ENCODE measurements at places on chromosomes 3 and 15.

DNA sequence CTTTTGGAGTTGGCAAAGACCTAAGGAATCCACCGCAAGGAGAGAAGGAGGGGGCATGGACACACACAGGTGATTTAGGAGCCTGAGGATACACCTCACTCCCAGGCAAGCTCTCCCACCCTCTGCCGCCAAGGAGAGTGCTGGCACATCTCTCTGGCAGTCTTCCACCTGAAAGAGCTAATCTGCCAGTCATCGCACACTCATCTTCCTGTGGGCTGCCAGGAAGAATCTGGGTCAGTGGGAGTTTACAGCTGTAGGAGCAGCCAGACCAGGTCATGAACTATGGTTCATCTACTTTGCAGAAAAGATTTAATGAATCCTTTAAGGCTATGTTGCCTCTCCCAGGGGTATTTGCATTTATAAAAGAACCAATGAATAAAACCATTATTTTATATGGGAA, 170.6 kb upstream of the TSC22D2 start:
- DNase-seq = no peak

- DNase-seq = no peak
These were observed 193.8 kb downstream of the SCAPER start for GRCh38 chr15:76711351-76711827.

DNA sequence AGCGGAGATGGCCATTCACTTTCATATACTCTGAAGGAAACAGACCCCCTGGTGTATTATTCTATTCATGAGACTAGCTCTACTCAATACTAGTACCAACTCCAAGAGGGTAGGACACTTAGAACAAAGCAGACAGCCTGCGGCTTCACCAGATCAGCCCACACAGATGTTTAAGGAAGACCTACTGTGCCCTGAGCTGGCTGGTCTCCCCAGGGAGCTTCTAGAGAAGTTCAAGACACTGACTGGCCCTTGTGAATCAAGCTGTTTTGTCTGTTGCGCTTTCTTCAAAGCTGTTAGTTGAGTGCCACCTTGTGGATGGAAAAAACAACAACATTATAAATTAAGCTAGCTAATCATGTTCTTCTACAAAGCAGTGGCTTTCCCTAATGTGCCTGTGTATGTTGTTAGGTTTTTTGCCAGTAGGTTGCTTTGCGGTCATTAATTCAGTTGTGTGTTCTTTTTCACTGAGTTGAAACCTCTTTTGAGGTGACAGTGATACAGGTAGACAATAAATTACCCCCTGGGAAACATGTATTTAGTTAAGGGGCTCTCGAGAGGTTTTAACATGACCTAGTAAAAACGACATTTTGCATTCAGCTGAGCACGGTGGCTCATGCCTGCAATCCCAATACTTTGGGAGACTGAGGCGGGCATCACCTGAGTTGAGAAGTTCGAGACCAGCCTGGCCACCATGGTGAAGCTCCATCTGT, 64.2 kb upstream of the MYZAP start:
- DNase-seq = no peak

DNA sequence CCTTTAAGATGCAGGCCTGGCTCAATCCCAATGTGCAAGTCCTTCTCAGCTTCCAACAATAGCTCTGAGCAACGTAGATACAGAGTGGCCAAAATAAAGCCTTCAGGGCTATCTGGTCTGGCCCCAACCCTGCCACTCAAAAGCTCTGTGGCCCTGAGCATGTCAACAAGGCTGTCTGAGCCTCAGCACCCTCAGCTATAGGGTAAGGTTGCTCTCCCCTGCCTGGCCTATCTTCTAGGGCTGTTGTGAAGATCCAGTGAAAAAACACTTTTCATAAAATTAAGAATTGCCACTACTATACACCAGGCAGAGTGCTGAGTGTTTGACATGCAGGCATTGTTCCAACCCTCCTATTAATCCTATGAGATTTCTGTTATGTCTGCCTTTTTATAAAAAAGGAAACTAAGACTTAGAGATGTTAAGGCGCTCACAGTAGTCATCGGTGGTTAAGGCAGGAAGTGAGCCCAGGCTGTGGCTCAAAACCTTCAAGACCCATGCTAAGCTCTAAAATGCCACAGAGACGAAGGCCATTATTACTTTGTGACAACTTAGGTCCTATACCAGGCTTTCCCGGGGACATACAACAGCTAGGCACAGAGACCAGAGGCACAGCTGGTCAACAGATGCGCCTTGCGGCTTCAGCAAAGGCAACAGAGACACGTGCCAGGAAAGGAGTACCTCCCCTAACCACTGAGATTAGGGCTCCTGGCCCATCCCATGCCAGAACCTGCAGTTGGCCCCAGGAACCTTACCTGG, 5.1 kb downstream of the POLG start:
- no peak for DNase-seq

- no peak for DNase-seq
These were observed 308.9 kb upstream of the TMCO5A start for GRCh38 chr15:37625576-37625975.

DNA sequence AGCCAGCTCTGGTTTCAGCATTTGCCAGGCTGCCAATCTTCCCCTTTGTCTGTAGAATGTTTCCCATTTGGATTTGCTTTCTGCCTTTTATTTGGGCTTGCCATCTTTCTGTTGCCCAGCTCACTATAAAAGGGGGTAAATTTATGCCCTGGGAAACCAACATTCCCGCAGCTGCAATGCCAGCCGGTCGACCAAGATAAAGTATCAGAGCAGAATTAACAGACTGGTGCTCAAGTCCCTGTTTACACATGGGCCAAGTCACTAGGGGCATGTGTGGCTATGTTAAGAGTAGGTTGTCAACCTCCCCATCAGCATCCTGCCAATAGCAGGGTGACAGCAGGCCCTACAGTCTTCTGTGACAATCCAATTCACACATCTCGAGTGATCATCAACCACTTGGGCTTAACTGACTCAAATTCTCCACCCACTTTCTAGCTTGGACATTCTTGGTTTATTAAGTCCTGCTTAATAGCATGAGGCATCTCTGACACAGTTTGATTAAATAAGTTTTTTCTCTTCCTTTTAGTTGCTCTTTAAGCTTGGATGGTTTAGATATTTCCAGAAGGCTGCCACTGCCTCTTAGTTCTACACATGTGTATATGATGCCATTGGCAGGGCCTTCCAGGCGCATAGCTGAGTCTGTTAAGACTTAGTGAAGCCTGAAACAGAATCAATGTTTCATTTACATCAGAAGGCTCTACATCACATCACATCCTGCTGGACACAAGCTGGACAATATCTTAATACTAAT, 24.1 kb upstream of the VEPH1 start:
- no peak for DNase-seq

GRCh38 chr15:73403171-73403570, 34.4 kb upstream of the HCN4 start:
- no peak for DNase-seq

DNA sequence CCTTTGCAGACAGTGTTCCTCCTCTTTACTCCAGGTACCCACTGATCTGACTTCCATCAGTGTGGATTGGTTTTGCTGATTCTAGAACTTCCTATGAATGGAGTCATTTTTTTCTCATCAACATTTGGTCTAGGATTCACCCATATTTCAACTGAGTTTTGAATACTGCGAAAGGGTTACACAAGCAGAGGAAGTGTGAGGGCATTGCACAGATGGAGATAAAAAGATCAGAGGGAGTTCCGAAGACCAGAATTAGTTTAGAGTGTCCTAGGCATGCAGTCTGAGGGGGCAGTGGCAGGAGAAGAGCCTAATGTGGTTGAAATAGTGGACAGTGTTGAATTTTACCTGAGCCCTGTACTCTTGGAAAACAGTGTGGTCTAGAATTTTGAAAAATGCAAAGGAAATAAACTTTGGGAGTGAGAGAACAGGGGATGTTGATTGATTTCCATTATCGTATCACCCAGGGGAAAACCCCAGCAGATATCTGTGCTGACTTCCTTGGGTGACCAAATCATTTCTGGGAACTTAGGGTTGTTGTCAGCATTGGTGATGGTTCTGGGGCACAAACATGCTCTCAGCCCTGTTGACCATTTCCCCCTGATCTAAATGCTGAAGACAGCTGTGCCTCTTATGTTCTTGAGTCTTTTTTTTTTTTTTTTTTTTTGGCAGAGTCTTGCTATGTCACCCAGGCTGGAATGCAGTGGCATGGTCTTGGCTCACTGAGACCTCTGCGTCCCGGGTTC, 327.4 kb upstream of the LRRFIP2 start:
- no peak for DNase-seq

DNA sequence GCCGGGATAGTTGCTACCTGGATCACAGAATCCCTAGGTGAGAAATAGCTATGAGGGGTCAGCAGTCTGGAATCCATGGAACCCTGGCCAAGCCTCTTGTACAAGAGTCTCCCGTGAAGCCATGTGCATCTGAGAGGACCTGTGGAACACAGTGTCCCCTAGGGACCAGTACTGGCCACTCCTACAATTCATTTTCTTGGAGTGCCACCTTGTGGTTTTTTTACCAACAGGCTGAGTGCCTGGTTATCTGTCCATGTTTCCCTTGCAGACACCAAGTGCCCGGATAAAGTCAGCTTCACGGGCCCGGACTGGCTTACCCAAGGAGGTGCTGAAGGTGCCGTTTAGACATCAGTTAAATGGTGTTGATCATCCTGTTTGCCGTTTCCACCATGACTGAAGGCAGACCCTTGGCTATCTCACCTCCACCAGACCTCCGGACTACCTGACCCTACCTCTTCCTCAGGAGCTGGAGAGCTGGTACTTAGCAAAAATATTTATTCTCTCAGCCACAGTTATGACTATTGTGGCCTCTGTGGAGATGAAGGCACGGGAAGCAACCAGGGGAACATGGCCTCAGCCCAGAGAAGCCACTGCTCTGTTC, 93.9 kb downstream of the RBPMS2 start:
- DNase-seq = no peak

GRCh38 chr15:27832237-27832596, 266.9 kb downstream of the OCA2 start:
- DNase-seq = no peak

DNA sequence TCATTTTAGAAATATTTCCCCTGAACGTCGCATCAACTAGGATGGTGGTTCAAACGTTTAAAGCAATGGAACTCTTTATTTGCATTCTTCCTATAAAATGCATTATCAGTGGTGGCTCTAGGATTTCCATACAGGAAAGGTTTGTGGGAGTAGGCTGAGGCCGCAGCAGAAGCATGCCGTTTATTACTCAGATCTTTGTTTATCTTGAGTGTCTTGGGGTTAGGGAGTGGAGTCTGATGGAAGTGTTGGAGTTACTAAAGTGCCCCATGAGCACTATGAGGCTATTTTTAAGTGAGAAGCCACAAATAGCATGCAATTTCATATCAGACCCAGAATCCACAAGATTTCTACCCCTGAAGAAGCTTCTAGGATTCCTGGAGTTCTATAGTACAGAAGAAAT, 26.2 kb downstream of the ATOSA start:
- no peak for DNase-seq

DNA sequence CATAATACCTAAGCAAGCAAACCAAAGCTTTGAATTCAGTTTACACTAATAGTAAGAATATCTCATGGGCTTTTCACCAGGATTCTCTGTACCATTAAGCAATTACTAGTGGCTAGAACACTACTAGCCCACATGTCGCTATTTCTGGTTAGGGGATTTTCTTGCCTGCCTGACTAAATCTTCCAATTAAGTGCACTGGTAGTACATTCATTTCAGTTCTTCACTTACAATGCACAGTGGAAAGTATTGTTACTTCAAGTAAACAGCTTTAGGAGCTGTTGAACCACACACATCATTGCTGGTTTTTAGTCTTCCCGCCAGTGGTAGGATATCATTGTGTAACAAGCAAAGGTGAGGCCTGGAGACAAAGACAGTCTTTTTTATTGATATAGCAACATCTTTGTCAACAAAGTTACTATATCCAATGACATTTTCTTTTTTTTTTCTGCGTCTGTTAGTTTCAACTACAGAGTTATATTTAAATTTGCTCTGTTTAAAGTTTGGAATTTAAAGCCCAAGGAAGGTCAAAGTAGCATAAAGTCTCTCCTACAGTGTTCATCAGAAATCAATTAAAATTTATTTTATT, 826.8 kb upstream of the NR2F2 start:
- no peak for DNase-seq

Data from activated CD4-positive, alpha-beta T cell treated with anti-CD3 and anti-CD28 coated beads, Interleukin-2, amount 50 U/mL, for 48 hours (primary cell).